Left lung (tissue), 14 donors: ENCODE measurements at places on chromosomes 6 and 20.

- DNase-seq = no peak
Measured at GRCh38 chr6:79898076-79898475, 49.3 kb downstream of the ELOVL4 start.

DNA sequence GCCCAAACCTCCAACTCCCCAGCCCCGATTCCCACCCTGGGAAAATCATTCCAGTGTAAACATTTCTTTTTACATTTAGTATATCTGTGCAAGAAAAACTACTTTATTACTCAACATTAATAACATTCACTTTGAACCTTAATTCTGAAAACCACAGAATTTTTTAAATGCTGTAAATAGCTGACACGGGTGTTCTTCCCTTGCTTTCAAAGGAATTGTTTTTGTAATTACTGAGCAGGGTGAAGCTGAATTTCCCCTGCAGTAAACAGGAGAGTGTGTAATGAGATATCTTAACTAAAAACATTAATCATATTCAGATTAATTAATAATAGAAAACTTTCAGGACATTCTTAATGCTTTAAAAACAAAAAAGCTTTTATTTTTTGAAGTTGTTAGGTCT lies 99.3 kb upstream of the CITED2 start:
- DNase-seq = no peak

GRCh38 chr20:57500235-57500634 lies 24.7 kb downstream of the CTCFL start:
- no peak for DNase-seq

DNA sequence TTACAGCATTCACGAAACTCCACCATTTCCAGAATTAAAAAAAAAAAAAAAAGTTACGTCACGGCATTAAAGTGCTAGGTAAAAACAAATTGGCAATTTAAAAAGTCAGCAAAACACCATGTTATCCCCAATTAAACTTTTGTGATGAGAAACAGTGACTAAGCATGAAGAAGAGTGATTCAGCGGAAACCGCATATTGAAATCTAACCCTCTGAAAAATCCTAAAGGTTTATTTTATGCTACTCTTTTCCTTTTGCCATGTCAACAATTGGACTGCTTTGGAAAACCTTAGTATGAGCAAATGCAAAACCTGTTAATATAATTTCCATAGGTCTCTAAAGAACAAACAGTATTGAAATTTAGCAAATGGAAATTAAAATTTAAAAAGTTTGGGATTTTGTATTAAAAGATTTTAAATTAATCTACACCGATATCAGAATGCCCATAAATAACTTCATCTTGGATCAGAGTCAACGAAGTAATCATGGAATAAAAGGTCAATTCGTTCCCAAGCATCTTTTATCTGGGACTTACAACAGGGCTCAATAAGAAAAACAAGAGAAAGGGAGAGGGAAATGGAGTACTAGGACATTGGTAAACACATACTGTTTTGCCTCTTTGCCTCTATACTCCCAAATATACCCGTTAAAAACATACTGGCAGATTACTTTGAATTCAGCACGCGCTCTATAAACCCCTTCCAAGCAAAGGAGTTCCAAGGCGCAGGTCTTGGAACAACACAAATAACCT lies 1.1 kb downstream of the FBXO30 start:
- DNase-seq = peak; percentile 47

DNA sequence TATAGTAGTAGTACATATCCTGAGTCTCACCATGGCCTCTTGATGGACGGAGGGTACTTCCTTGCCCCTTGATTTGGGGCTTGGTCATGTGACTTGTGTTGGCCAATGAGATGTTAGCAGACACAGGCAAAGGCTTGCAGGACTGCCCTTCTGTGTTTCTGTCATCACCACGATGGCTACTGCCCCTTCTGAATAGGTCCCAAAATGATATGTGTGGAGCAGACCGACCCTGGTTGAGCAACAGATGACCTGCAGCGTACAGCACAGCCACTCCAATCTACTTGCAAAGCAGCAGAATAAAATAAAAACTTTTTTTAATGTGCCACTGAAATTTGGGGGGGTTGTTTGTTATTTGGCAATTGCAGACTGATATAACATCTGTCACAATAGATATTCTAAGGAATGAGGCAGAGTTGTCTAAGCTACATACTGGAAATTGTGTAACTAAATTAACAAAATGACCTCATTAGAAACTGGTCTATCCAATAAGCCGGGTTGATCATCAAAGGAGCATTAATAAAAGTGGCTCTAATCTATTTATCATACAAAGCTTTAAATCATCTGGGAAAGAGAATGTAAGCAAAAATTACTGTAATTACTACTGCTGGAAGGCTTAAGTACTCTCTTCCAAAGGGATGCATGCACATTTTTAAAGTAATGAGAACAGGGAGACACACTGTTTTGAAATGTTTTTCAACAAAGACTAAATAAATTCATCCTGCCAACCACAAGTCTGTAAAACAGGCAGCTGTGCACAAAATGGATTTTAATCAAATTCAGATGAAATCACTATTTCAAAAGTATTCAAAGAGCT lies 209.5 kb downstream of the KIF16B start:
- DNase-seq = no peak

DNA sequence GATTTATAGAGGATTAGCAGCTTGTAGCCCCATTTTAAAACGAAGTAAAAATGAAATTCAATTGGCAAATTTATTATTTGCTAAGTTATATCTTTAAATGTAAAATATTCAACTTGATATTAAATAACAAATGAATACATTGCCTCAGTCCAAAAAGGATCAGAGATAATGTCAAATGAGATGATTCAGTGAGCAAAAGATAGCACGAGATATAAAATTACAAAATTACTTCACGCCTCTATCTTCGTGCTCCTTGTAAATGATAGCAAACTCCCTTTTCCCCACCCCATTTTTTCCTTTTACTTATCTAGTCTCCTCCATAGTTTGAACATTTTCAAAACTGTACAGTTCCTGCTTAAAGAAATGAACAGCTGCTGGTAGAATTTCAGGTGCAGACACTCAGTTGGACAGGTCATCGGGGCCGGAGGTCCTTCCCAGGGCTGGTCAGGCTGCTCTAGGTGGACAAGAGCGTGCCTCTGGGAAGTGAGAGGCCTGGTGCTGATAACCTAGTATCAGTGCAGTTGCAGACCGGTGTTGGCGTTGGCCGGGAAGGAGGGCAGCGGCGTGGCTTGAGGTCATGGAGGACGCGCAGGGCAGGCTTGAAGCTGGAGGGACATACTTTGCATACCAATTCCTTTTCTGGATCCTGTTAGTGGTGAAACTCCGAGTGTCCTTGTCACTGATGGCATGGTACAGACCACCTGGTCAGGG lies 83.9 kb downstream of the CDC5L start:
- no peak for DNase-seq
